ENCODE measurements at places on chromosomes 3 and 15.

- ATAC-seq, result no peak
Measured at GRCh38 chr3:25474052-25474451, 46.0 kb downstream of the RARB start.

- ATAC-seq, result no peak
Measured at GRCh38 chr15:31013863-31014607, 22.6 kb upstream of the MTMR10 start.

DNA sequence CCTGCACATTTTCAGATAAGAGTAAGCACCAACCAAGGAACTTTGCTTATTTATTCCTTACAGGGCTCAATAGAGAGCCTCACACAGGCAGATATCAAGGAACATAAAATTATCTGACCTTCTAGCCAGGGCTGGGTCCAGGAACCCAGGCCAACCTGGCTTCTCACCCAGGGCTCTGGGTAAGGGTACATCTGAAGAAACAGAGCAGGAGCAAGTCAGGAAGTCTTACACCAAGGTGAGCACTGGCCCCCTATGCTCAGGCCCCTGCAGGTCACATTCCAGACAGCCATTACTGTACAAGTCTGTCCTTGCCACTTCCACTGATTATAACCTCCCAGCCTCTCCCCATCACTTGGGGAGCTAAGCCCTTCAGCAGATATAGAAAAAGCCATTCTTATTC, 19.1 kb downstream of the TF start:
- ATAC-seq, result no peak

GRCh38 chr15:40269604-40270003, 13.3 kb downstream of the ANKRD63 start:
- ATAC-seq, result no peak

GRCh38 chr3:35562141-35562540, 77.2 kb upstream of the ARPP21 start:
- ATAC-seq, result no peak

DNA sequence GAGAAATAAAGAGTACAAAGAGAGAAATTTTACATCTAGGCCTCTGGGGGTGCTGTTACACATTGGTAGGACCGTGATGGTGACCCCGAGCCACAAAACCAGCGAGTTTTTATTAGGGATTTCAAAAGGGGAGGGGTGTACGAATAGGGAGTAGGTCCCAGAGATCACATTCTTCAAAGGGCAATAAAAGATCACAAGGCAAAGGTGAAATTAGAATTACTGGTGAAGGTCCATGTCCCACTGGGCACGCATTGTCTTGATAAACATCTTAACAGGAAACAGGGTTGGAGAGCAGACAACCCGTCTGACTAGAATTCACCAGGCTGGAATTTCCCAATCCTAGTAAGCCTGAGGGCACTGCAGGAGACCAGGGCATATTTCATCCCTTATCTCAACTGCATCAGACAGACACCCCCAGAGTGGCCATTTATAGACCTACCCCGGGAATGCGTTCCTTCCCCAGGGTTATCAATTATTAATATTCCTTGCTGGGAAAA, 4.3 kb downstream of the IRAK2 start:
- ATAC-seq, result no peak

Measured in gastroesophageal sphincter (tissue), 4 donors.